ENCODE measurements at places on chromosomes 7 and 10.

GRCh38 chr10:127797339-127797738 is 60.4 kb downstream of the FOXI2 start:
- DNase-seq: no peak

DNA sequence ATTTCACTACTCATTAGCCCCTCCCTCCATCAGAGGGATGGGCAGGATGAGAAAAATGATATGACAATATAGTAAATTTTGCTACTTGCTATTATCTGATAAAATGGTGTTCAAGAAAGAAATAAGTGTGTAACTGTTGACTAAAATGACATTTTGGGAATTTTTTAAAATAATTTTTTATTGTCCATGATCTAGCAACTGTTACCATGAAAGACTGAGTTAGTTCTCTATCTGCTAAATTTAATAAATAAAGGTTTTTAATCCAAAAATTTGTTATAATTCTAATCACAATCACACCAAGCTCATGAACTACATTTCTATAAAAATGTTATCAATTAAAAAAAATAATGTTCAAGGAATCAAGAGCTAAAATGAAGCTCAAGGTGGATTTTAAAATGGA is 28.7 kb upstream of the EPC1 start:
- no peak for DNase-seq

DNA sequence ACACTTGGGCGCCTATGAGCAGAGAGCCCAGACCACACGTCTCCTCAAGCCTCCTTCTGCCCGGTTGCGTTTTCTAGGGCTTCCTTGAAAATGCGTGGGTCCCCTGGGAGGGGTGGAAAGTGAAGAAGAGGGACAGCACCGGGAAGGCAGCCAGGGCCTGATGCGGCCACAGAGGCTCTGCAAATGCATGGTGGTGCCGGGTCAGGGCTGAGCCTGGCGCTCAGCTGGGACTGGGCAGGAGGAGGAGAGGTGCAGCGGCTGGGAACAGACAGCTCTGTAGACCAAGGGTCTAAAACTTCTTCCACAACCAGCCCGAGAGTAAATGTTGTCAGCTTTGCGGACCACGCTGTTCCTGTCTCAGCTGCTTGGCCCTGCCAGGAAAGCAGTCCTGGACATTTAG is 1.6 kb downstream of the DPYSL4 start:
- no peak for DNase-seq

GRCh38 chr10:9510626-9511025 is 1456.1 kb downstream of the GATA3 start:
- DNase-seq: no peak

GRCh38 chr7:80488406-80488805 is 23.5 kb downstream of the GNAT3 start:
- no peak for DNase-seq

DNA sequence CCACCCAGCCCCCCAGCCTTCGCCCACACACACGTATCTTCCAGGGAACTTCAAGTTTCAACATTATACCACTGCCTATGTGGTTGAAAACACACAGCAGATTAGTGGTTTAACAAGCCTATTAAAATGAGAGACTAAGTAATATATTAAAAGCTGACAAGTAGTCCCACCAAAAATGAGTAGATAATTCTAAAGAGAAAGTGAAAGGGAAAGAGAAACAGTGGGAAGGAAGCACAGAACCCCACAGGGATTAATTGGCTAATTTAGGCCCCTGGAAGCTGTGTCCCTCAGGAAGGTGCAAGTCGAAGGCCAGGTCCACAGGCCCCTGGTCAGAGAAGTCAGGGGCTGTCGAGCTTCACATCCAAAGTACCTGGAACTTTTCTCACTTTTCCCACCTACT is 210.5 kb upstream of the YAE1 start:
- no peak for DNase-seq

DNA sequence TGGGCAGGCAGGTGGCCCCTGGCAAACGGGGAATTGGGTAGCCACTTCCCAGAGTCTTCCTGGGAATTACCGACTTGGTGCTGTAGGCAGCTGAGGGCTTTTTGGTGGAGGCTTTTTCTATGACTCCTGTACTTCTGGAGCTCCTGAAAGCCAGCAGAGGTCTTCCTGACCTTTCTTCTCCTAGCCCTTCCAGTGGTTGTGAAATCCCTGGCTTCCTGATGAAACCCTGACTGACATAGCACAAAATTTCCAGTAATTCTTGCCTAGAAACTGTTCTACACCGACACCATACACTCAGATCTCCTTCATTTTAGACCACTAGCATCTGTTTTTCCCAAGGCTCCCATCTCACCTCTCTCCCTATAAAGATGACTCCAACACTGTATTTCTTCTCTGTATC is 120.2 kb downstream of the STRA8 start:
- DNase-seq: no peak

GRCh38 chr7:77269360-77270093 is 69.9 kb upstream of the FGL2 start:
- DNase-seq: no peak

DNA sequence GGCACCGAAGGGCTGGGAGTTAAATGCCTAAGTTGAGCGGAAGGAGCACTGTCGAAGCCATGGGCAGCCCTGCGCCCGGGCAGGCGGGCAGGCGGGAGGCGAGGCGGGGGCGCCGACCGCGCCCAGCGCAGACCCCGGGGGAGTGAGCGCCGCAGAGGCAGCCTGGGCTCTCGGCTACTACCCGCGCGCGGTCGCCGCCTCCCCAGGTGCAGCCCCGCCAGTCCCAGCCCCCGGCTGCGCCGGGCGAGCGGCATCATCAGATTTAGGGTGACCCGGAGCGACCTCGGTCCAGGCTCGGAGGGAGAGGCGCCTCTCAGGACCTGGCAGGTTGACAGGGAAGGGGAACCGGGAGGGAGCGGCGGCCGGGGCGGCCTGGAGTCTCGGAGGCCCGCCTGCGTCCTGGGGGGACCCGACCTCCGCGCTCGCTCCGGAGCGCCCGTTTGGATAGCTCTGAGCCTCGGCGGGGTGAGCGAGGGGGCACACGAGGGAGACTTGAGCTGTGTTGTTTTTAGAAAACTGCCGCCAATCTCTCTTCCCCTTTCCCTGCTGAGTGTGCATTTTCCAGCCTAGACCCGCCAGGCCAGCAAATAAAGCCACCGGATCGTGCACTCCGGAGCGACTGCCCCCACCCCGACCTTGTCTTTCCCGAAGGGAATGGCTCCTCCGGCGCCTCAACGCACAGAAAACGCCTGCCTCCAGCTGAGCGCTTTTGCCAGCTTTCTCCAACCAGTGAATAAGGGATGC is 2.3 kb upstream of the NRP1 start:
- no peak for DNase-seq

DNA sequence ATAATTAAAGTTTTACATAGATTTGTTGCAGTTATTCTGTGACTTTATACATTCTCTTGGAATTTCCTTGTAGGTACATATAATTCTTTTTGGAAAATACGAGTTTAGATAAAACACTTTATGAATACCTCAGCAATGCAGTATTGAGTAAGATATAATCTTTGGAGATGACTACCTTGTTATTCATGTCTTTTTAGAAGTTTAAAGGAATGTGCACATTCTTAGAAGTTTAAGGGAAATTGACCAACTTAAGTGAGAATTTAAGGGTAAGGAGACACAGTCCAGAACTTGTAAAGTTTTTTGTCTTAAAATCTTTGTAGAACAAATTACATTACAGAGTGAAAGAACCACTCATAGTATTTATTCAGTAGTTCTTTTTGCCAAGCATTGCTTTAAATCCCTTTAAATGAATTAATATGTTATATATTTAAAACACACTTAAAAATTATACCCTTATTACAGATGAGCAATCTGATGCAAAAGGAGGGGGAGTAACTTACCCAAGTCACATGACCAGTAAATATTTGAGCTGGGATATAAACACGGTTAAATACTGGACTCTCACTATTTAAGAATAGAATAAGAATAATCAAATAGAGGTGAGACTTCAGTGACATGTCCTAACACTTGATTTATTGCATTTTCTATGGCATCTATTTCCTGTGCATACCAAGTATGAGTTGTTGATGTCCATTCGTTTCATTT is 139.5 kb upstream of the FERD3L start:
- DNase-seq: no peak

DNA sequence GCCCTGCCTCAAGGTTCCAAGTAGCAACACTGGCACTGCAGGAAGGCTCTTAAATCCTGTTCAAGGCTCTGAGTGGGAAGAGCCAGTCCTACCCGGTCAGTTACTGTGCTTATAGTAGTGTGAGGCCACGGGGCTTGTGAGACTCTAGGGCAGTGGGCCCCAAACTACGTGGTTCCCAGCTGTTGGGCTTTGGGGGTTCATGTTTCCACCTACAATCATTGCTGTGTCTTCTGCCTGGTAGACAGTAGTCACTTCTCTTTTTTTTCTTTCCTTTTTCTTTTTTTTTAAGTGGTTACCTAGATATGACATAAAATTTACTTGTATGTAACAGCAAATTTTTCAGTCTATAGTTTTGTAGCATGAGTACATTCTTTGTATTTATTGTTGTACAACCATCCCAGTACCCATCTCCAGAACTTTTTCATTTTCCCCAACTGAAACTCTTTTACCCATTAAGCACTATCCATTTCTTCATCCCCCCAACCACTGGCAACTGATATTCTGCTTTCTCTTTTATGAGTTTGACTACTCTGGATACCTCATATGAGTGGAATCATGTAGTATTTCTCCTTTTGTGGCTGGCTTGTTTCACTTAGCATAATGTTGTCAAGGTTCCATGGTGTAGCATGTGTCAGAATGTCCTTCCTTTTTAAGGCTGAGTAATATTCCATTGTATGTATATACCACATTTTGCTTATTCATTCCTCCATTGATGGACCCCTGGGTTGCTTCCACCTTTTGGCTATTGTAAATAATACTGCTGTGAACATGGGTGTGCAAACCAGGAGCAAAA is 7.7 kb downstream of the UBTD1 start:
- DNase-seq: no peak

DNA sequence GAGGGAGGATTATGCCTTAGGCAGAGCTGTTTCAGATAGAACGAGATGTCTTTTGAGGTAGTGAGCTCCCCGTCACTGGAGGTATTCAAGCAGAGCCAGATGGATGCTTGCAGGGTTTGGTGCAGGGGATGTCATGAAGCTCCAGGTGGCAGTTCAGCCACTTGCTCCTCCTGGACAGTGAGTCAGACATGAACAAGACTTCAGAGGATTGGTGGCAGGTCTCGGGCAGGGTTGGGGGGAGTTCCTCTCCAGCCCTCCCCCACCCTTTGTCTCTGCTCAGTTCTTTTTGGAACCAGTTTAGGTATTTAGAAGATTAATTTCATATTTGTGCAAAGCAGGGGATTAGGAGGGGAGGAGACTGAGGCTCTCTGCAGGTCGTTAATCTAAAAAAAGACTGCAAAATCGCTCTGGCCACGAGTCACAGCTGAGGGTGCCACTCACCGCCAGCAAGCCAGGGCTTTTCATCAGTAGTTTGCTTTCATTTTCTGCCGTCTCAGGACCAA is 21.5 kb upstream of the MYL10 start:
- DNase-seq: no peak

DNA sequence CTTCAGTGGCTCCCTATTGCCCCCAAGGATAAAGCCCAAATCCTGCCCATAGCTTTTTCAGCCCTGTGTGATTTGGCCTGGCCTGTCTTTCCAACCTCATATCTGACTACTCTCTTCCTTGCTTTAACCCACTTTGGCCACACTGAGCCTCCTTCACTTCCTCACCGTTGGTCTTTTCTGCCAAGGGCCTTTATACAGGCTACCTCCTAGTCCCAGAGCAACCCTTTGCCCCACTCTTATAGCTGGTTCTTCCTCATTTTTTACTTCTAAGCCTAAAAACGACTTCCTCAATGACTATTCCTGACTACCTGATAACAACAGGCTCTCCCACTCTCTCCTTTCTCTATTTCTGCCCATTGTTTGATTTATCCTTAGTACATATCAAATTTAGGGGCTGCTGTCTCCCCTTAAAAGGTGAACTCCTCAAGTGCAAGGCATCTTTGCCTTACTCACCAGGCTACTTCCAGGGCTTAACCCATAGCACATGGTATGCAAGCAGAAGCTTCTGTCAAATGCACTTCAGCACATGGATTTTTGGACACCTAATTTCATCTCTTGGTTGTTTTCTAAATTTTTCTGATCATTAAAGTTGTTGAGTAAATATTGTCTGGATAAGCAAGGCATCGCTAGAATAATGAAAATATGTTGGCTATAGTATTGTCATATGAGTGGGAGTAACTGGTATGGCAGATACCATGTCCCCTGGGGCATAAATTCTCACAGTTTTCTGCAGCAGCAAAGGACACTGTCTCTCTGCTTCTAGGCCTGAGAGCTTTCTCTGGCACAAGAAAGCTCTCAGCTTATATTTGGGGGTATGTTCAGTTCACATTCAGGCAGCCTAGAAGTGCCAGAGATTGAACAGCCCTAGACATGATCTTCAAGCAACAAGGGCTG is 201.5 kb upstream of the GPR26 start:
- DNase-seq: no peak

GRCh38 chr7:91892099-91892705 is 11.7 kb upstream of the MTERF1 start:
- no peak for DNase-seq
